RWPE2 (cell line): ENCODE measurements at places on chromosomes 4 and X.

DNA sequence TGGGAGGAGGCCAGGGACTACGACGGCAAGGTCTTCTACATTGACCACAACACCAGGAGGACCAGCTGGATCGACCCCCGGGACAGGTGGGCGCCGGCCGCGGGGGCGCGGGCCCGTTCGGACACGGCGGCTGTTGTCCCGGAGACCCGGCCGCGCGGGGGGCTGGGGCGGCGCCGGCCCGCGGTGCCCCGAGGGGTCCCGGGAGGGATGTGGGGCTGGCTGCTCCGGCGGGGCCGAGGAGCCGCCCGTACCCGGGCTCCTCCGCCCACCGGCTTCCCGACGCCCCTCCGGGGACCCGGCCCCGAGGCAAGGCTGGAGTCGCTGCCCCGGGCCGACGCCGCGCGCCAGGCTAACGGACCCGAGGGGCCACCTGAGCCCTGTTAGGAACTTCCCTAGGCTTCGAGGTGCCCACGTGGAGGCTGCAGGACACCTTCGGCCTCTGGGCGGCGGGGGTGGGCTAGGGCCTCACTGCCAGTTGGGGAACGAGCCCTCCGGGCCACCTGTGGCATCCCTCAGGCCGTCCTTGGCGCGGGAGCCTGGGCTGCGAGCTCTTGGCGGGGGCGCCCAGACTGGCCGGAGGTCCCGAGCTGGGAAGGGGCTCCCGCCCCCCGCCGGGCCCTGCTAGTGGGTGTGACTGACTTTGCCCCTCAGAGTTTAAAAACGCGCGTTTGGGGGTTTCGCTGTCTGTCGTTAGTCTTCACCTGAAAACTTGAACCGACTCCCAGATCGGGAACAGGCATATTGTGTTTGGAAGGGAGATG is 660 bp downstream of the WWC2 start:
- peak; percentile 69 for DNase-seq

DNA sequence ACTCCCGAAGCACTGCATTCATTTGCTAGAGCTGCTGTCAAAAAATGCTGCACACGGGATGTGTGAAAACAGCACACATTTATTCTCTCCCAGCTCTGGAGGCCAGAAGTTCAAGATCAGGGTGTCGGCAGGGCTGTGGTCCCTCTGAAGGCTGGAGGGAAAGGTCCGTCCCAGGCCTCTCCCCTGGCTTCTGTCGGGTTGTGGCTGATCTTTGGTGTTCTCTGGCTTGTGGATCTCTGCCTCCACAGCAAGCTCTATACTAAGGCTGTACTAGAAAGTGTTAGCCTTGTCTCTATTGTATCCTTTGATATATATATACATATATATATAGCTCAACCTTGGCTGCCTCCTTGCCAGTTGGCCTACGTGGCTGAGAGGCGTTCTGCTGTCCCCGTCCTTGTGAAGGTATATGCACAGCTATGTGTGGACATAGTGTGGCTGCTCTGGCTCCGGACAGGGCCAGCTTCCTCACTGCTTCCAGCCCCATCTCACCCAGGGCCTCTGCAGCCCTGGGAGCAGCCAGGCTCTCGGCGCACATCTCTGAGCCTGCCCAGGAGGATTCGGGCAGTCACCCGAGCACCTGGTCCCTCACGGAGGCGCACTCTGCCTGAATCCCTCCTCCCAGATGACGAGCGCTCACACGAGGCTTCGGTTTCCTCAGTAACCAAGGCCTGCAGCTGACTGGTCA is 15.0 kb upstream of the DUSP9 start:
- DNase-seq = no peak

DNA sequence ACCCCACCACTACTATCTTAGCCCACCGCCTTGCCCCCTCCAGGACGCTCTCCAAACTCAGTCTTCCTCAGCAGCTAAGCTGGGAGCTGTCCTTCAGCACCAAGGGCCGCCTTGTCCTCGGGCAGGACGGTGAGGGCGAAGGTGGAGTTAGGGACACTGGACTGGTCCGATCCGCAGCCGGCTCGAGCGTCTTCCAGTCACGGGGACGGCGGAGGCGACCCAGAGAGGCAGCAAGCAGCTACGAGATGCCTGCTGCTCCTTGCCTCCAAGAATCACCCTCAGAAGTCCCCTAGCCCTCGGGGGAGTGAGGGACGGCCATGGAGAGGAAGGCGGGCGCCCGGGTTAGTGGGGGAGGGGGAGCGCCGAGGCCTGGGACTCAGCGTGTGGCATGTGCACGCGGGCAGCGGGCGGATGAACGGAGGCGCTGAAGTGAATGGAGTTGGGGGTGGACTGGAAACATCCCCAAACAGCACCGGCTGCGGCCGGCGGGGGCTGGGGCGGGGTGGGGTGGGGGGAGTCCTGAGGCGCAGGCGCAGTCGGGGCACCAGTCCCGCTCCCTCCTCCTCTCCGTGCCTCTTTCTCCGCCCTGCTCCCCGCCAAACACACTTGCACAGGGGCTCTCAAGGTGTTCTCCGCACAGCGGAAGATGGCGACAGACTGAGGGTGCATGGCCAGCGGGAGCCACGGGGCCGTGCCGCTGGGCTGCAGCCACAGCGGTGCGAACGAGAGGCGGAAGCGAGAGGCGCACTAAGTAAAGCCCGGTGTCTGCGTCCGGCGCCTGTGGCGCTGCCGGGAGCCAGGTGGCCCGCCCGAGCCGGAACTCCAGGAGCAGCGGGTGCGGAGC is at the start of gene NALF2:
TSS of gene NALF2 (plus strand) at position 545 of the 844 bp plus-strand sequence. CDS start 957 bp downstream, outside the sequence.
- peak; percentile 71 for DNase-seq

DNA sequence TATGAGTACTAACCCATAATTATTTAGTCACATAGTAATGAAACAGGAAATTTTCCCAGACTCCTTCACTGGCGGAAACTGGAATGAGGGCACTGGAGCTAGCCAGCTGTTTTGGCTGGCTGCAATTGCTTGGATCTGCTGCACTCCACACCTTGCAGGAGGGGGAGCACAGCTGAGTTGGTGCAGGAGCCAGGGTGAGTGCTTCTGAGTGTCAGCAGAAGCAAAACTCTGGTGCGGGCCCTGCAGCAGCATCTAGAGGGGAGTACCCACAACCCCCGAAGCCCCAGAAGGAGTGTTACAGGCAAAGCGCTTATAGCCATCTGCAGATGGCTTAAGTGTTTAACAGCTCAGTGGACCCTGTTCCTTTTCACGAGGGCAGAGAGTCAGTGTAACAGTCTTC is 96.1 kb downstream of the RPA4 start:
- DNase-seq = no peak
